Esophagus squamous epithelium (tissue), 5 donors: ENCODE measurements at places on chromosomes 11 and 22. TPM values are rescaled to one million over a fixed set of nuclear protein-coding genes. Genes with fewer than 3 reads are reported as not detected.

- DNase-seq = no peak
- no peak overlapping the region for H3K27ac ChIP-seq
- no peaks in the 10 kb centered on the region for H3K4me1 ChIP-seq
- H3K36me3 ChIP-seq = no peaks in the 10 kb centered on the region
Measured at GRCh38 chr11:18770479-18771125, 21.0 kb downstream of the PTPN5 start.

DNA sequence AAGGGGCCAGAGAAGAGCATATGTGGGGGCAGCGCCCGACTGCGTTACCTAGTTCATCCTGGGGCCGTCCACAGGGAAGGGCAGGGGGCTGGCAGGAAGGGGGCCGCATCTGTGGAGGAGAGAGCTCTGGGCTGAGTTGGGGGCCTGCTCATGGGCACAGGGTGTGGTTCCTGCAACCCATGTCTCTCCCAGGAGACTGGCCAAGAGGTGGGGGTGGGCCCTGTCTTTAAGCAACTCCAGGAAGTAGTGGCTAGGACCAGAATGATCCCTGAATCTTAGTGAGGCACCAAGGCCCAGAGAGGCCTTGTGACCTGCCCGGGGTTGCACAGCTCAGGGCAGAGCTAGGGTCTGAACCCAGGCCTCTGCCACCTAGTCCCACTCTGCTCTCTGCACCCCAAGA is 21.9 kb downstream of the CSNK1E start:
- H3K4me1 ChIP-seq = no peaks in the 10 kb centered on the region
- peaks cover 59% of the 10 kb centered on the region for H3K36me3 ChIP-seq
- no peak for DNase-seq
- H3K4me3 ChIP-seq = no peak overlapping the region
- no peak overlapping the region for H3K27ac ChIP-seq
- H3K27me3 ChIP-seq = no peaks in the 10 kb centered on the region

- no peak overlapping the region for H3K27ac ChIP-seq
- no peak overlapping the region for H3K4me3 ChIP-seq
- H3K36me3 ChIP-seq = no peaks in the 10 kb centered on the region
- H3K27me3 ChIP-seq = no peaks in the 10 kb centered on the region
- no peak for DNase-seq
Measured at GRCh38 chr22:49382451-49382735, 445.3 kb downstream of the BRD1 start.

- no peak for DNase-seq
- H3K27ac ChIP-seq = no peak overlapping the region
Measured at GRCh38 chr11:68536706-68537105, 76.2 kb downstream of the PPP6R3 start.

GRCh38 chr22:44075670-44076069 is 51.6 kb downstream of the PARVB start:
- no peak overlapping the region for H3K4me3 ChIP-seq
- H3K36me3 ChIP-seq = no peaks in the 10 kb centered on the region
- no peaks in the 10 kb centered on the region for H3K4me1 ChIP-seq
- H3K27ac ChIP-seq = no peak overlapping the region

DNA sequence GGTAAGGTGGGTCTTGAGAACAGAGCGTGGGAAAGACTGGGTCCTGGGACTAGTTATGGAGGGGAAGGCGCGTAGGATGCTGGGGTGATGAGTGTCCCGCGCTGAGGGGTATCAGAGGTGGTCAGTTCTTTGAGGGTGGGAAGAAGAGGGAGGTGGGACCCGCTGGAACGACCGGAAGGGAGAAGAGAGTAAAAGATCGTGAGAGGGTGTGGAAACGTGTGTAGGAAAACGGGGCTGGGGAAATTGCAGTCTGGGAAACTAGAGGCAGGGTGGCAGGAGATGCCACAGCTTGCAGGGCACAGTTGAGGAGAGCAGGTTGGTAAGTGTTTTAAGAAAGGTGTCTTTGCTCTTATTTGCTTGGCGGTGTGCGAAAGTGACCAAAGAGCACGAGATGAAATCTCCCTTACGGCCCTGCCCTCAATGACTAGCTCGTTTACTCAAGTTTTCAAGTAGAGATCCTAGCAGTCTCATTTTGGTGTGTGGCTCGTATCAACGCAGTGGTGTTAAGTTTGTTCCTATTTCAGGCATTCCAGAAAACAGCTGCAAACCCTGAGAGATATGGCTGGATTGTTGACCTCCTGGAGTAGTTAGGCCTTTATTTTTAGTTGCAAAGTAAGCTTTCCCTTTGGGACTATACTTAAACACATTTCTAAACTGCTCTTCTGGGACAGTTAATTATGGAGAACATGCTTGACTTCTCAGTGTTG is 615 bp downstream of the STT3A start:
- H3K4me1 ChIP-seq = peaks cover 11% of the 10 kb centered on the region
- no peak for DNase-seq
- H3K4me3 ChIP-seq = peak overlapping the region; percentile 91
- H3K27me3 ChIP-seq = no peaks in the 10 kb centered on the region

DNA sequence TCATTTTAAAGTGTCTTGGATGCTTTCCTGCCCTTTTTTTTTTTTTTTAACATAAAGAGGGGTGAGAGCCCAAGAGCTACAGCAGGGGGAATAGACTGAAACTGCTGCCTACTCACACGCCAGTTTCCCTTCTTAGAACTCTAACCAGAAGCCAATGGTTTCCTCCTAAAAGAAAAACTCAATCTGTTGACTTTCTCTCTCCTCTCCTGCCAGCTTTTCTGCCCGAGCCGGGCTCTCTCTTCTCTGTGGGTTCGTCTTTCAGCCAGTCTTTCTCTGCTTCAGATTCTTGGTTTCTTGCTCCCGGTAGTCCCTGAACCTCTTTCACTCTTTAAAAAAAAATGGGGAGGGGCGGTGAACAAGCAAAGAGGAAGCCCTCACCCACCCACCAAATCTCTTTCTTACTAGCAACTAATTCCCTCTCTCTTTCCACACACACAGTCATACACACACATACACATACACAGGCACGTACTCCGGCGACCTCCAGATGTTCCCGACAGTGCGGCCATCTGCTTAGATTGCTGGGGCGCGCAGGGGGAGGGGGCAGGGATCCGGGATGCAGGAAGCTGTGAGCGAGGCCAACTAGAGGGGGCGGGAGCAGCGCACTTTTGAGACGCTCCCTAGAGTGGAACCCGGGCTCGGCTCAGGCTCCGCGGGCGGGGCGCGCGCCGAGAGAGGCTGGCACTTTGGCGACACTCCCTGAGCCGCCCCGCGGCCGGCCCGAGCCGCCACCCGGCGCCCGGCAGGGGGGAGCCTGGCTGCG is 444 bp upstream of the TSKU start:
- H3K4me3 ChIP-seq = peak overlapping the region; percentile 90
- no peak for DNase-seq

DNA sequence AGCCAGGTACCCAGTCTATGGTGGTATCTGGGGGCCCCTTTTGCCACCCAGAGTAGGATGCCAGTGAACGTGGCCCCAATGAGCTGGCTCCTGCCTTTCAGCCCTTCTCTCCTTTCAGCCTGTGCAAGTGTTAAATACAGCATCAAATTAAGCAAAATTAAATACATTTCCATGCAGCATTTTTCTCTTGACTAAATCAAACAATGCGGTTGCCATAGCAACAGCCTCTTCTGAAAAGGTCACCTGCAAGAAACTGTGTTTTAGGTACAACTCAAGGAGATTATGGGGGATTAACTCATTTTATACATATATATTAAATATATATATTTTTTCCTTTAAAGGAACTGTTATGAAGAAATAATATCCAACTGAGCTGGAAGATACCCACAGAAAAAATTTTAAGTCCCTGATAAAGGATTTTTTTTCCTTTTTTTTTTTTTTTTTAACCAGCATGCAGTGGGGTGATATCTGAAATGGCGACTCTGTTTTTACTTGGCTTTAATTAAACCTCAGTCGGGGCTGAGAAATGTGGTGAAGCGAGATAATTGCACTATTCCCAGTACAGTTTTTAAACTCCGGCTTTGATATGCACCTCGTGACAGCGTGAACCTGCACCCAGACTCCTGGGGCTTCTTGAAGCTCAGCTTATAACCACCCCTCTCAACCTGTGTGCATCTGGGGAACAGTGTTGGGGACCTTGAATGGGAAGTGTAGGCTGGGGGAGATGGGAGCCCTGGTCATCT is 115.3 kb downstream of the PKNOX2 start:
- H3K27ac ChIP-seq = no peak overlapping the region
- no peaks in the 10 kb centered on the region for H3K36me3 ChIP-seq
- no peak for DNase-seq
- H3K27me3 ChIP-seq = no peaks in the 10 kb centered on the region
- H3K4me3 ChIP-seq = no peak overlapping the region
- no peaks in the 10 kb centered on the region for H3K4me1 ChIP-seq

DNA sequence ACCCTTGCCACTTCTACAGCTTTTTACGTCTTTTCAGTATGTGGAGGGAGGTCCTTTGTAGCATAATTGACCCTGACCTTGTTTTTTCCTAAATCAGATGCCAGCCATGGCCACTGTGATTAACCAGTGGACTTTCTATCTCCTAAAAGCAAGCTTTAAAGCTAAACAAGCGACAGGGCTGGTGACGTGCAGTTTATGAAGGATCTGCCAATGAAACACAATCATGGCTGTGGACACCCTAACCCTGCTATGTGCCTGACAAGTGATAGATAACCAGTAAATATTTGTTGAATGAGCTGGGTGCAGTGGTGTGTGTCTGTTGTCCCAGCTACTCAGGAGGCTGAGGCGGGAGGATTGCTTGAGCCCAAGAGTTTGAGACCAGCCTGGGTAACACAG is 64.2 kb downstream of the LIF start:
- no peak overlapping the region for H3K4me3 ChIP-seq
- H3K36me3 ChIP-seq = no peaks in the 10 kb centered on the region
- H3K4me1 ChIP-seq = peaks cover 6% of the 10 kb centered on the region
- DNase-seq = no peak
- H3K27me3 ChIP-seq = no peaks in the 10 kb centered on the region

DNA sequence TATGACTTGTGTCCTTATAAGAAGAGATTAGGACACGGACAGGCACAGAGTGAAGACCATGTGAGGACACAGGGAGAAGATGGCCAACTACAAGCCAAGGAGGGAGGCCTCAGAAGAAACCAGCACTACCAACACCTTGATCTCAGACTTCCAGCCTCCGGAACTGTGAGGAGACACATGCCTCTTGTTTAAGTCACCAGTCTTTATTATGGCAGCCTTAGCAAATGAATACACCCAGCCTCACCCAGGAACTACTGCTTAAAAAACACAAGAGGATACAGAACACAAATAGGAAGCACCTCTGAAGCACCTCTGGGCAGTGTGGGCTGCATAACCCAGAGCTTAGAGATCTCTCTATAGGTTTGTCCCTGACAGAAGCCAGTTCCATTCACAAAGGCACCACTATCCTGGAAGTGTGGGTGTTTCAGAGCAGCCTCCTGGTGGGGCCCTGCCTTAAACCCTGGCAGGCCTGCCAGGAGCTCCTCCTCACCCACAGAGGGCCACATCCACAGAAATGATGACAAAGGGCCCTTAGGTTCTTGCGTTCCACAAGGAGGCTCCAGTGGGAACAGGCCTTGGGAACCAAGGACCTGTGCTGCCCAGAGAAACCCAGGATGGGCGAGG is 58.8 kb downstream of the CHRDL2 start:
- no peak overlapping the region for H3K4me3 ChIP-seq
- no peaks in the 10 kb centered on the region for H3K36me3 ChIP-seq
- DNase-seq = no peak
- peak overlapping the region; percentile 6 for H3K27ac ChIP-seq
- H3K27me3 ChIP-seq = no peaks in the 10 kb centered on the region

GRCh38 chr11:80532633-80533232 is 1091.9 kb upstream of the TENM4 start:
- no peak overlapping the region for H3K4me3 ChIP-seq
- H3K4me1 ChIP-seq = no peaks in the 10 kb centered on the region
- H3K27me3 ChIP-seq = no peaks in the 10 kb centered on the region
- H3K27ac ChIP-seq = no peak overlapping the region
- no peaks in the 10 kb centered on the region for H3K36me3 ChIP-seq
- DNase-seq = no peak

DNA sequence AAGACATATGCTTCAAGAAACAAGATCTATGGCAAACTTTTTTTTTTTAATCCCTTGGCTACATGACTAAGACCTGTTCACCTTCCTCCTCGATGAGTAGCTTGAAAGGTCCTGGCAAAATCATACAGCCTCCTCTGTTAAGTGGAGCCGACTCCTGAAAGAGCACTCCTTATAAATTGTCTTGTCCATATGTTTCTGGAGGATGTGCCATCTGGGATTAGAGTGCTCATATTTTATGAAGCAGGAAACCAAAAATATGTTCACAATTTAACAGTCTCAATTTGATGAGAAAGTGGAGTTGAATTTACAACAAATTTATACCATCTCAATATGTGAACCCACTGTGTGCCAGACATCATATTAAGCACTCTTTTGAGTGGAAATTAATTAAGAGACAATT is 912.1 kb upstream of the FAT3 start:
- no peak overlapping the region for H3K27ac ChIP-seq
- no peaks in the 10 kb centered on the region for H3K36me3 ChIP-seq
- DNase-seq = no peak
- no peak overlapping the region for H3K4me3 ChIP-seq
- no peaks in the 10 kb centered on the region for H3K27me3 ChIP-seq

DNA sequence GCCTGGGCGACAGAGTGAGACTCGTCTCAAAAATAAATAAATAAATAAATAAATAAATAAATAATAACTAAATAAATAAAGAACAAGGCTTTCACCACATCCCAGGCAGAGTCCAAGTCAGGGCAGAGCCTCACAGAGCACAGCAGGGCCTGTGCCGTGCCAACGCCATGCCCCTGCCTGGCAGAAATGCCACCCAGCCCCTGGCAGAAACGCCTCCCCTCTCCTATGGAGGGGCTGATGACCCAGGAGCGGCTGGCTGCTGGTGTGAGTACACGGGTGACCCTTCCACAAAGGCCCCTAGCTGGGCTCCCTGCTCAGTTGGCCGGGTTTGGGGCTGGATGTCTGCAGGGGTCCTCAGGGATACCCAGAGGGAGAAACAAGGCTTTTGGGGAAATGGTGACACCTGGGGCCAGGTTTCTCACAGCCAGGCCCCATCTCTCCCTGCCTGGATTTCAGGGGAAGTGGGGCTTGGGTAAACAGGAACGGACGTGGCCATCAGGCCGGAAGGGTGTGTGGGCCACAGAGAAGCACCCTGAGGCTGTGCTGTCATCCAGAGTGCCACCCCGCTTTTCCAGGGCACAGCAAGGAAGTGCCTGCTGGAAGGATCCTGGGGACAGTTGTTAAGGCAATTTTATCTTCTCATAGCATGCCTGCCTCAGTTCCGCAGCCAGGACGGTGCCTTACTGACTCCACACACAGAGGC is 5.1 kb downstream of the BID start:
- H3K36me3 ChIP-seq = no peaks in the 10 kb centered on the region
- H3K4me3 ChIP-seq = no peak overlapping the region
- peaks cover 11% of the 10 kb centered on the region for H3K4me1 ChIP-seq
- H3K27me3 ChIP-seq = no peaks in the 10 kb centered on the region

- H3K36me3 ChIP-seq = no peaks in the 10 kb centered on the region
- H3K4me1 ChIP-seq = no peaks in the 10 kb centered on the region
- no peak for DNase-seq
Measured at GRCh38 chr11:13970986-13971385, 8.5 kb downstream of the SPON1 start.

CABP4 gene
- total RNA-seq = not detected

OR10S1 gene
- not detected for total RNA-seq

SIAE gene
- total RNA-seq = 9.5 TPM

PSMD13 gene
- 116 TPM for total RNA-seq

LGR4 gene
- total RNA-seq = 40.2 TPM

ANKK1 gene
- total RNA-seq = 0.21 TPM

FZD4 gene
- 1.1 TPM for total RNA-seq

C11orf91 gene
- total RNA-seq = not detected
